Prostate gland (tissue), 2 donors: ENCODE measurements at places on chromosomes 7 and 10. TPM values are rescaled to one million over a fixed set of nuclear protein-coding genes. Genes with fewer than 3 reads are reported as not detected.

Gene EPHB6
- 98.1 TPM for total RNA-seq

GRCh38 chr10:116691635-116692034 is 50.7 kb downstream of the HSPA12A start:
- H3K4me3 ChIP-seq, result no peak overlapping the region
- no peaks in the 10 kb centered on the region for H3K27me3 ChIP-seq
- no peak overlapping the region for H3K27ac ChIP-seq
- H3K4me1 ChIP-seq, result no peaks in the 10 kb centered on the region
- H3K36me3 ChIP-seq, result no peaks in the 10 kb centered on the region

Gene CAV2
- total RNA-seq, result 23.2 TPM

Gene OR13A1
- total RNA-seq, result not detected

GRCh38 chr7:156777364-156778069 is 115.5 kb downstream of the LMBR1 start:
- no peak overlapping the region for H3K27ac ChIP-seq
- no peaks in the 10 kb centered on the region for H3K27me3 ChIP-seq
- no peaks in the 10 kb centered on the region for H3K36me3 ChIP-seq

GRCh38 chr10:131979336-131979735 is 2.4 kb downstream of the BNIP3 start:
- H3K4me1 ChIP-seq, result peaks cover 9% of the 10 kb centered on the region
- H3K27ac ChIP-seq, result peak overlapping the region; percentile 93
- DNase-seq, result no peak

DNA sequence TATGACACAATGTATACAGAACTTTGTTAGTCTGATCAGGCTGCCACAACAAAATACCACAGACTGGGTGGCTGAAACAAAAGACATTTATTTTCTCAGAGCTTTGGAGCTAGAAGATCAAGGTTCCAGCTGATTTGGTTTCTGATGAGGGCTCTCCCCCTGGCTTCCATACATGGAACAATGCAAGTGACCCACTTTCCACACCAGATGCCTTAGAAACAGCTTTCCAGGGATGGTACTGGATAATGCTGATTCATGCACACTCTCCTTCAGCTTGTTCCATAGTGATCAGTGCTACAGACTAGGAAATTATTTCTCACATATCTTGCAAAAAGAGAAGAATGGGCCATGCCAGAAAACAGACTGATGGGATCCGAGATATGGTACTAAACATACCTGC is 1274.9 kb upstream of the SORCS1 start:
- H3K27me3 ChIP-seq, result no peaks in the 10 kb centered on the region
- no peaks in the 10 kb centered on the region for H3K36me3 ChIP-seq
- no peak overlapping the region for H3K4me3 ChIP-seq
- no peak overlapping the region for H3K27ac ChIP-seq
- DNase-seq, result no peak
- H3K4me1 ChIP-seq, result no peaks in the 10 kb centered on the region

DNA sequence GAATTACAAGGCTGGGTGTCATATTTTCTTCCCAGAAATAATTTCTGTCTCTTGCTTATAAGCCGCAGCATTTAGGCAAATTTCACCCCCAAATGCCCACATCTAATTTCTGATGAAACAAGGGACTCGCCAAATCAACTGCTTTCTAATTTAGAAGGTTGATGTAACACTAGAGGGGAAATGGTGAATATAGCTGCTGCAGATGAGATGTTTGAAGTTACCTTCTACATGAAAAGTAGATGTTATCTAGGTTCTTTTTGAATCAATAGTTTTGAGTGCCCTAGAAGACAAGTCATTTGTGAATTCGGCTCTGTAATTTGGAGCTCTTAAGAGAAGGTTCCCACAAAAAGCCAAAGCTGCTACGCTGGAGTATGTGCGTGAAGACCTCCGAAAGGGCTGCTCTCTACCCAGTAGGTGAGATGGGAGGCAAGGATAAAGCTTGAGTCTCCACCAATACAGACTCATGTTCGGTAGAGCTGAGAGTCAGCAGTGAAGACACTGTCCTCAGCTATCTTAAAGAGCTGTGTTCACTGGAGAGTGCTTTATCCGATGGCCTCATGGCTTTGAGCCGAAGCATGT is 99.5 kb downstream of the FANK1 start:
- no peaks in the 10 kb centered on the region for H3K36me3 ChIP-seq
- H3K27me3 ChIP-seq, result no peaks in the 10 kb centered on the region
- no peak for DNase-seq
- no peak overlapping the region for H3K4me3 ChIP-seq
- H3K27ac ChIP-seq, result no peak overlapping the region
- no peaks in the 10 kb centered on the region for H3K4me1 ChIP-seq

Gene LRRC18
- total RNA-seq, result 2.6 TPM

Gene BPGM
- total RNA-seq, result 18.7 TPM

DNA sequence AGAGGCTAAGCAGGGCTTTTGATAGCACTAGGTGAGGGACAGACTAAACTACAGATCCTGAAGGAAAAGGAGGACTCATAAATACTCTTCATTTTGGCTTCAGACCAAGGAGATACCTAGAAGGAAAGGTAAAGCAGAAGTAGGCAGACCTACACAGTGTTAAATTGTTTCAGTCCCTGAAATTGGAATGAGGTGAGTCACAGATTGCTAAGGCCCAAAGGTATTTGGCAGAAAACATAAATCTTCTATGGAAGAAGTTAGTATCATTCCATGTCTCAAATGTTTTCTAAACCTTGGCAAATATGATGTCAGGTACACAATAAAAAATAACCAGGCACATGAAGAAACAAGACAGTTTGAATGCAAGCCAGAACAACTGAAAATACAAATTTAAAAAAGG is 30.0 kb downstream of the MTERF1 start:
- H3K27me3 ChIP-seq, result no peaks in the 10 kb centered on the region
- H3K36me3 ChIP-seq, result no peaks in the 10 kb centered on the region
- H3K27ac ChIP-seq, result no peak overlapping the region
- H3K4me1 ChIP-seq, result no peaks in the 10 kb centered on the region
- no peak for DNase-seq

GRCh38 chr10:84860855-84861254 is 532.5 kb downstream of the CCSER2 start:
- no peak for DNase-seq
- no peak overlapping the region for H3K27ac ChIP-seq
- no peaks in the 10 kb centered on the region for H3K4me1 ChIP-seq
- no peaks in the 10 kb centered on the region for H3K27me3 ChIP-seq
- H3K36me3 ChIP-seq, result no peaks in the 10 kb centered on the region

GRCh38 chr7:28225576-28225975 is 45.0 kb upstream of the JAZF1 start:
- no peaks in the 10 kb centered on the region for H3K4me1 ChIP-seq
- H3K4me3 ChIP-seq, result no peak overlapping the region
- no peak overlapping the region for H3K27ac ChIP-seq

- DNase-seq, result no peak
- H3K4me3 ChIP-seq, result no peak overlapping the region
- peaks cover 39% of the 10 kb centered on the region for H3K36me3 ChIP-seq
- H3K4me1 ChIP-seq, result no peaks in the 10 kb centered on the region
These were observed 2.9 kb downstream of the POLM start for GRCh38 chr7:44079331-44080021.

DNA sequence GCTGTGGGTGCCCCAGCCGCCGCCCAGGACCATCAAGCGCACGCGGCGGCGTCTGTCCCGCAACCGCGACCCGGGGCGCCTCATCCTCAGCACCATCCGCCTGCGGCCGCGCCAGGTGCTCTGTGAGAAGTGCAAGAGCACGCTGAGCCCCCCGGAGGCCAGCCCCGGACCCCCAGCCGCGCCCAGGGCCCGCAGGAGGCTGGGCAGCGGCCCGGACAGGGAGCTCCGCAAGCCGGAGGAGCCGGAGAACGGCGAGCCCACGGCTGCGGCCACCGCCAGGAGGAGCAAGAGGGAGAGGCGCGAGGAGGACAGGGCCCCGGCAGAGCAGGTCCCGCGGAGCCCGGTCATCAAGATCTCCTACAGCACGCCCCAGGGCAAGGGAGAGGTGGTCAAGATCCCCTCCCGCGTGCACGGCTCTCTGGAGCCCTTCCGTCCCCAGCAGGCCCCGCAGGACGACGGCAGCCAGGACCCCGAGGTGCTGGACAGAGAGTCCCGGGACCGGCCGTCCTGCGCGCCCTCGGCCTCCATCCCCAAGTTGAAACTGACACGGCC is 8.0 kb downstream of the PWWP2B start:
- H3K27me3 ChIP-seq, result no peaks in the 10 kb centered on the region
- no peak overlapping the region for H3K27ac ChIP-seq
- H3K4me3 ChIP-seq, result no peak overlapping the region

- H3K4me3 ChIP-seq, result no peak overlapping the region
- H3K36me3 ChIP-seq, result no peaks in the 10 kb centered on the region
- H3K27me3 ChIP-seq, result no peaks in the 10 kb centered on the region
- peaks cover 39% of the 10 kb centered on the region for H3K4me1 ChIP-seq
These were observed 21.7 kb downstream of the GTF2IRD1 start for GRCh38 chr7:74475243-74475986.

Gene CYP2C8
- total RNA-seq, result 0.36 TPM

- H3K36me3 ChIP-seq, result no peaks in the 10 kb centered on the region
- no peaks in the 10 kb centered on the region for H3K4me1 ChIP-seq
- H3K4me3 ChIP-seq, result no peak overlapping the region
- H3K27ac ChIP-seq, result no peak overlapping the region
- no peaks in the 10 kb centered on the region for H3K27me3 ChIP-seq
These were observed 44.9 kb downstream of the ANXA8 start for GRCh38 chr10:47438857-47439474.

DNA sequence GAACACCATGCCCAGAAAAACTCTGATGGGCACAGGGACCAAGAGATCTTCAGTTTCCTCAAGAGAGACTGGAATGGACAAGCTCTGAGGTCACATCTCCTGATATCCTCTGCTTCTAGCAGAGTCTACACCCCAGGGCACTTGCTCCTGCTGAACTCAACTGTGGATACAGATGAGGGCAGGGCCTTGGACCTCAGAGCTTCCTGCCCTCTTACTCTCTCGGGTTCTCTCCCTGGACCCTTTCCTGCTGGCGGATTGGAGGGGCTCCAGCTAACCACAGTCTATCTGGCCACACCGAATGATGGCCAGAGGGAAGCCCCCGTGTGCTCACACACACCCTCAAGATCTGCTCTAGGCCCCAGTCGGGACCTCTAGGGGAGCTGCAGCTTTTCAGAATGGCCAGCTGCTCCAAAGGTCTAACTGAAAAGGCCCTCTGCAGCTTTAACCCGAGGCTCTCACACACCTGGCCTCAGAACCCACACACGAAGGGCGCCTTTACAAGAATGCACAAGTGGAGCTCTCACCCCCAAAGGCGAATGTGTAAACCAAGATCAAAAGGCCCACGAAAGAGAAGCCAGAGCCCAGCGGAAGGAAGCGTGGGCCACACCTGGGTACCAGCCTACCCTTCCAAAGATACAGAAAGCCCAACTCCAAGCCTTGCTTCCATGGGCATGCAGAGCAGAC is 65.5 kb downstream of the FAM53B start:
- H3K27me3 ChIP-seq, result no peaks in the 10 kb centered on the region
- peaks cover 5% of the 10 kb centered on the region for H3K36me3 ChIP-seq
- no peak for DNase-seq
- no peaks in the 10 kb centered on the region for H3K4me1 ChIP-seq
- no peak overlapping the region for H3K4me3 ChIP-seq

Gene TRIM50
- not detected for total RNA-seq

- H3K27me3 ChIP-seq, result no peaks in the 10 kb centered on the region
- DNase-seq, result no peak
- no peak overlapping the region for H3K27ac ChIP-seq
- no peaks in the 10 kb centered on the region for H3K36me3 ChIP-seq
- H3K4me1 ChIP-seq, result no peaks in the 10 kb centered on the region
These were observed 204.9 kb upstream of the SP8 start for GRCh38 chr7:20991544-20991943.

- DNase-seq, result no peak
- H3K36me3 ChIP-seq, result no peaks in the 10 kb centered on the region
- no peaks in the 10 kb centered on the region for H3K27me3 ChIP-seq
- no peak overlapping the region for H3K27ac ChIP-seq
- no peaks in the 10 kb centered on the region for H3K4me1 ChIP-seq
These were observed 317.0 kb downstream of the CACNA2D1 start for GRCh38 chr7:82126576-82126975.

- H3K27ac ChIP-seq, result no peak overlapping the region
- DNase-seq, result no peak
- no peaks in the 10 kb centered on the region for H3K36me3 ChIP-seq
- H3K4me1 ChIP-seq, result no peaks in the 10 kb centered on the region
- no peak overlapping the region for H3K4me3 ChIP-seq
- no peaks in the 10 kb centered on the region for H3K27me3 ChIP-seq
These were observed 452.8 kb downstream of the SDK1 start for GRCh38 chr7:3753868-3754267.

Gene CLCN1
- total RNA-seq, result 0.23 TPM

DNA sequence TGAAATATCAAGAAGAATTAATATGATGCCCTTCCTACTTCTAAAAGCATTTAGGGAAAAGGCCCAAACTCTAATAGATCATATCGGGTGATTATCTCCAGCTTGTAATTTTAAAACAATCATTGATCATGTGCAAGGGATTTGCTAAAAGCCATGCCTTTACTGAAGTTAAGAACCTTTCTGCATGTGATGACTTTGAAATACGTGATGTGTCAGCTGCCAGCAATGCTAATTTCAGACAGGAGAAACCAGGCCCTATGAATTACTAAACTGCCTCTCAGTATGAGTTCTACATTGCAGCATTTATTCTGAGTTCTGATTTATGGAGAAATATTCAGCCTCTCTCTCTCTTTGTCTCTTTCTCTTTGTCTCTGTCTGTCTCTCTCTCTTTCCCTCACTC is 203.6 kb upstream of the AKR1E2 start:
- no peaks in the 10 kb centered on the region for H3K27me3 ChIP-seq
- no peak overlapping the region for H3K27ac ChIP-seq
- DNase-seq, result no peak
- no peak overlapping the region for H3K4me3 ChIP-seq

Gene ATRNL1
- 22.9 TPM for total RNA-seq

GRCh38 chr7:98753989-98754479 is 115.8 kb downstream of the TMEM130 start:
- no peaks in the 10 kb centered on the region for H3K27me3 ChIP-seq
- no peaks in the 10 kb centered on the region for H3K4me1 ChIP-seq
- no peak overlapping the region for H3K4me3 ChIP-seq

Gene BUB3
- total RNA-seq, result 69.3 TPM

Gene TRA2A
- 34.3 TPM for total RNA-seq

- DNase-seq, result no peak
- no peaks in the 10 kb centered on the region for H3K36me3 ChIP-seq
These were observed 83.0 kb downstream of the C1GALT1 start for GRCh38 chr7:7265081-7266075.

- H3K27me3 ChIP-seq, result no peaks in the 10 kb centered on the region
- no peaks in the 10 kb centered on the region for H3K4me1 ChIP-seq
- H3K36me3 ChIP-seq, result no peaks in the 10 kb centered on the region
- H3K27ac ChIP-seq, result no peak overlapping the region
- H3K4me3 ChIP-seq, result no peak overlapping the region
- DNase-seq, result no peak
These were observed 54.2 kb downstream of the EMX2 start for GRCh38 chr10:117596706-117597105.

Gene ERCC6
- total RNA-seq, result 45.5 TPM

Gene OR9A2
- not detected for total RNA-seq

Gene STK32C
- 21.5 TPM for total RNA-seq

DNA sequence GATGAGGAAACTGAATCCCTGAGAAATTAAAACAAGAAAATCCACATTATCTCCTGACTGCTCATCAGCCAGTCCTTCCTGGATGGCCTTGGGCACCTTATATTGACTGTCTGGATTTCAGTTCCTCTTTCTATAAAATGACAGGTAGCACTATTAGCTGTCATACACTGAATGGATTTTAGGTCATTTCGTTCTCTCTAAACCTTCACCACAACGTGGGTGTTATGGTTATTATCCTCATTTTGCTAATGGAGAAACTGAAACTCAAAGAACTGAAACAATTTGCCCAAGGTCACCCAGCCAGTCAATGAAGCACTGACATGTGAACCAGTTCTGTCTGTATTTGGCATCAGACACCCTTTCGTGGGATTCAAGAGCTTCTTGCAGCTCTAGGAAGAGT is 193.8 kb downstream of the CYP26A1 start:
- H3K4me3 ChIP-seq, result no peak overlapping the region
- no peaks in the 10 kb centered on the region for H3K4me1 ChIP-seq
- no peak overlapping the region for H3K27ac ChIP-seq
- no peaks in the 10 kb centered on the region for H3K27me3 ChIP-seq
- no peak for DNase-seq

Gene JAKMIP3
- 2.6 TPM for total RNA-seq
